ENCODE measurements at places on chromosomes 1 and 21. TPM values are rescaled to one million over a fixed set of nuclear protein-coding genes. Genes with fewer than 3 reads are reported as not detected.

Gene KRTAP20-1
- total RNA-seq = not detected

Gene OR2T35
- total RNA-seq = not detected

GRCh38 chr21:42435401-42435800 is 31.7 kb downstream of the UBASH3A start:
- H3K27me3 ChIP-seq = no peaks in the 10 kb centered on the region
- peak overlapping the region; percentile 48 for H3K27ac ChIP-seq
- no peak for DNase-seq
- H3K4me3 ChIP-seq = no peak overlapping the region

DNA sequence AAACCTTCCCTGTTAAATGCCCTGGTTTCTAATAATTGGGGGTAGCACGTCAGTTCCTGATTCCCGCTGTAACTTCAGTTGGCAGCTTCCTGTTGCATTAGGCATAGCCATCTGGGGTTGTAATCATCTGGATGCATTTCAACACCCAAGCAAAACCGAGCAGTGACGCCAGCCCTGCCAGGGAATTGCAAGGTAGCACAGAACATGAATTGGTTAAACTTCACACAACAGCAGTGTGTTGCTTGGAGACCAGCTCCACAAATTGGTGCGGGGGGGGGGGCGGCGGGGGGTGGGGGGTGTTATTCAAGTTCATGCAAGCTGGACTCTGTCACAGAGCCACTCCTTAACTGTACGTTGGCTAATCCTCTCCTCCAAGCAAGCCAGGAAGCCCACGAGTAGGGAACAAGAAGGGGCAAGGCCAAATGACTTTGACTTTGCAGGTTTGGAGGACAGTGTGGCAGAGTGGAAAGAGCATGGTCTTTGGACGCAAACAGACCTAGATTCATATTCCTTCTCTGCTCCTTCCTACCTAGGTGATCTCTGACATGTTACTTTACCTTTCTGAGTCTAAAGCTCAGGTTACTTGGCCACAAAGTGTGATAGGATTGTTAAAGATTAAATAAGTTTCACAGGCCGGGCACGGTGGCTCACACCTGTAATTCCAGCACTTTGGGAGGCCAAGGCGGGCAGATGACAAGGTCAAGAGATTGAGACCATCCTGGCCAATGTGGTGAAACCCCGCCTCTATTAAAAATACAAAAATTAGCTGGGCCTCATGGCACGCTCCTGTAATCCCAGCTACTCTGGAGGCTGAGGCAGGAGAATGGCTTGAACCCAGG is 4.7 kb downstream of the LAX1 start:
- H3K27me3 ChIP-seq = no peaks in the 10 kb centered on the region
- peaks cover 43% of the 10 kb centered on the region for H3K36me3 ChIP-seq
- H3K4me1 ChIP-seq = peaks cover 21% of the 10 kb centered on the region
- no peak overlapping the region for H3K4me3 ChIP-seq

DNA sequence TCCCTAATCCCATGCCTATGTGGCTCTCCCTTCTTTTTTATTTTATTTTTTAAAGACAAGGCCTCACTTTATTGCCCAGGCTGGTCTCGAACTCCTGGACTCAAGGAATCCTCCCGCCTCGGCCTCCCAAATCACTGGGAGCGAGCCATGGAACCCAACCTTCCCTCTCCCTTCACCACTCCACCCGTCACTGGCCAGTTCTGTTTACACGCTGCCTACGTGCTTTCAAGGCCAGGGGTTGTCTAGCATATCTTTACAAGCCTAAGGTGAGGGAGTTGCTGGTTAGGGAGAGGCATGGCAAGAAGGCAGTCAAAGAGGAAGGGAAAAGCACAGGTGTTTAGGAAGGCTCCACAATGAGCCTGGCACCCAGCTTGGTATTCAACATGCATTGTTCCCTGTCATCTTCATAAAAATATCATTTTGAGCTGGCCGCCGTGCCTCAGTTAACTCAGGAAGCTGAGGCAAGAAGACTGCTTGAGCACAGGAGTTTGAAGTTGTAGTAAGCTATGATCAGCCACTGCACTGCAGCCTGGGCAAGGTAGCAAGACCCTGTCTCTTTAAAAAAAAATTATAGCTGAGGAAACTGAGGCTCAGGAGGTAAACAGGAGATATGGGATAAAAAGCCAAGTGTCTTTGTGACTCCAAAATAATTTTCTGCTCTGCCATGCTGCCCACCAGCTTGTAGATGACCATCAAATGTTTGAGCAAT is 1.1 kb downstream of the RHBDL2 start:
- no peaks in the 10 kb centered on the region for H3K4me1 ChIP-seq
- H3K27me3 ChIP-seq = no peaks in the 10 kb centered on the region
- no peak overlapping the region for H3K27ac ChIP-seq
- no peaks in the 10 kb centered on the region for H3K36me3 ChIP-seq
- no peak overlapping the region for H3K4me3 ChIP-seq

Gene KIFAP3
- 12.8 TPM for total RNA-seq

Gene CRNN
- total RNA-seq = not detected

DNA sequence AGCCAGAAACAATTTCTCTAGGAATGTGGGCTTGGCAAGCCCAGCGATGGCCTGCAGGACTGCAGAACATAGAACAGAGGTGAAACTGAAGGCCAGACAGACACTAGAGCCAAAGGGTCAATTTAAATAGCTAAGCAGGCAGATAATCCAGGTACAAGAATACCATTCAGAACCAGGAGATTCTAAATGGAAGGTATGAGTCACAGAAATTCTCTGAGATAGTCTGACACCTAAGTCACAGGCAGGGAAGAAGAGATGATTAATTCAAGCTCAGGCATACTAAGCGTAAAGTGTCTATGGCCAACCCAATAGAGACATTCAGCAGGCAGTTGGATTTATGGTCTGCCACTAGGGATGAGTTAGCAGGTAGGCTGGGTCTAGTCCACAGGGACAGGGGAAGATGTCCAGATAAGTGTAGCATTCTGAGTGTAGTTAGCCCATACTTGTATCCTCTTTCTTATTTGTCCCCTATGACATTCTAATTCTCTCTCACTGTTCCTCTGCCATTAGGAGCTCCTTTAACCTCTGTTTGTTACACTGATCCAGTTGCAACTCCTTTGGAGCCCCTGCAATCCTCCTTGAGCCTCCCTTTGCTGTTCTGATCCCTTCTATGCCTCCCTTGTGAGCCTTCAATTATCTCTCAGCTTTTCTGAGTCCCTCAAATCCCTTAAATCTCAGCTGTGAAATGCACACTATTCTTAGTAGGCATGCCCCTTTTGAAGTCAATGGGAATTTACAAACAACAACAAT is 383.8 kb downstream of the LMO4 start:
- no peak for DNase-seq
- no peaks in the 10 kb centered on the region for H3K27me3 ChIP-seq
- H3K27ac ChIP-seq = no peak overlapping the region

GRCh38 chr1:207045453-207045852 is 5.6 kb downstream of the YOD1 start:
- DNase-seq = no peak
- peaks cover 26% of the 10 kb centered on the region for H3K36me3 ChIP-seq
- no peak overlapping the region for H3K4me3 ChIP-seq
- no peak overlapping the region for H3K27ac ChIP-seq
- peaks cover 12% of the 10 kb centered on the region for H3K4me1 ChIP-seq

Gene TCP10L
- total RNA-seq = not detected

DNA sequence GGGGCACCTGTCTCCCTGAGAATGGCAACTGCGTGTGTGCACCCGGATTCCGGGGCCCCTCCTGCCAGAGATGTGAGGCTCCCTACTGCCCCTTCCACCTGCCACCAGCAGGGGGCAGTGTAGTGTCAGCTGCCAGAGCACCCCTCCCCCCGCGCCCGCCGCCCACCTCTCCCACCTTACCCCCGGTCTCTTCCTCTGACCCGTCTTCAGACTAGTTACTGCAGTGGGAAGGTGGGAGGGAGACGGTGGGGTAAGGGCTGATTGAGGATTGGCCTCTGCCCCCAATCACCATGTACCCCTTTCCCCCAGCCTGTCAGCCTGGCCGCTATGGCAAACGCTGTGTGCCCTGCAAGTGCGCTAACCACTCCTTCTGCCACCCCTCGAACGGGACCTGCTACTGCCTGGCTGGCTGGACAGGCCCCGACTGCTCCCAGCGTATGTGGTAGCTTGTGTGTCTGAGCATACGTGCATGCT is 10.1 kb upstream of the LRRC71 start:
- H3K4me3 ChIP-seq = no peak overlapping the region
- H3K4me1 ChIP-seq = no peaks in the 10 kb centered on the region
- no peaks in the 10 kb centered on the region for H3K27me3 ChIP-seq
- peak; percentile 23 for DNase-seq
- H3K27ac ChIP-seq = no peak overlapping the region
- no peaks in the 10 kb centered on the region for H3K36me3 ChIP-seq

DNA sequence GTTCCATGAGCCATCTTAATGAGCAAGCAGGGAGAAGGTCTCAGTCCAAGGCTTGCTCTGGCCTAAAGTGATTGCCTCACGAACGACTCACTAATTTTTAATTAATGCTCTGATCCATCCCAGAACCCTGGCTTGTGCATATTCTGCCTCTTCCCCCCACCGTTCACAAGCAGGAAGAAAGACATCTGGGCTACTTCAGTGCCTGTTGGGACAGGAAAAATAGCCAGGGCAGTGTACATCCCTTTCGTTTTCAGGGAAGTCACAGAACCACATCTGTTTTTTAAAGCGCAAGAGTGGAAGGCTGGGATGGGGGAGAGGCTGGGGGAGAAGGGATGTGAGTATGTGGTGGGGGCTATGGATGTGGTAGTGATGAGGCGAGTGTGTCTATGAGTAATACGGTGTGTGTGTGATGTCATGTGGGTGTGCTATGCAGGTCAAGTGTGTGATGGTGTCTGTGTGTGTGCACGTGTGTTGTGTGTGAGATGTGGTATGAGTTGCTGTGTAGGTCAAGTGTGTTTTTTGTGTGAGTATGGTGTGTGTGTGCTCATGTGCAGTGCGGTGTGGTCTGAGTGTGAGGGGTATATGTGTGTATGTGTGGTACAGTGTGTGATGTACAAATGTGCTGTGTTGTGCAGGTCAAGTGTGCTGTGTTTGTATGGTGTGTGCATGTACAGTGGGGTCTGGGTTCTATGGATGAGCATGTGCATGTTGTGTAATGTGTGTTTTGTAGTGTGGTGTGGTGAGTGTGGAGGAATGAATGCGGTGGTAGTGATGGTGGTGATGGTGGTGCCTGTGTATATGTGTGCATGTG is 64.9 kb upstream of the SYT6 start:
- H3K27ac ChIP-seq = no peak overlapping the region
- no peaks in the 10 kb centered on the region for H3K36me3 ChIP-seq
- H3K4me1 ChIP-seq = no peaks in the 10 kb centered on the region
- no peak for DNase-seq

DNA sequence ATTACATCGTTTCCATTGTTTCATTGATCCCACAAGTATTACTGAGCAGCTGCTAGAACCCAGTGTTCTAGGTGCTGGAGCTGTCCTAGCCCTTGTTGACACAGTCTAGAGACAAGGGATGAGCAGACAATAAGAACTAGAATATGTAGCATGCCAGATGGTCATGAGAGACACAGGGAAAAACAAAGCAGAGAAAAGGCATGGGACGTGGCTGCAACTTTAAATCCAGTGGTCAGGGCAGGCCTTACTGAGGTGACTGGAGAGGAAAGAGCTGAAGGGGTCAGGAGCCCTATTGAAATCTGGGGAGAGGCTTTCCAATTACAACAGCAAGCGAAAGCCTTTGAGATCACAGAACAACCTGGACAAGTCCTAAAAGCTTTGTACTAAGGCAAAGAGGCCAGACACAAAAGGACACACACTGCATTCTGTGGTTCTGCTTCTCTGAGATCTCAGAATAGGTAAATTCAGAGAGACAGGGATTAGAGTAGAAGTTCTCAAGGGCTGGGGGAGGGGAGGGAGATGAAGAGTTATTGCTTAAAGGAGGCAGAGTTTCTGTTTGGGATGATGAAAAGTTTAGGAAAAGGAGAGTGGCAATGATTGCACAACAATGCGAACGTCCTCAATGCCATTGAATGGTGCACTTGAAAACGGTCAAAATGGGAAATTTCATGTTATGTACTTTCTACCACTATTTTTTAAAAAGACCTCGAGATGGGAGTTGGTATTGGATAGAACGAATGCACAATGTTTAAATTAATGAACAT is 467.4 kb upstream of the VAMP3 start:
- H3K36me3 ChIP-seq = no peaks in the 10 kb centered on the region
- H3K4me3 ChIP-seq = no peak overlapping the region
- H3K27me3 ChIP-seq = no peaks in the 10 kb centered on the region
- no peak overlapping the region for H3K27ac ChIP-seq
- no peaks in the 10 kb centered on the region for H3K4me1 ChIP-seq

Gene FAM78B
- not detected for total RNA-seq

DNA sequence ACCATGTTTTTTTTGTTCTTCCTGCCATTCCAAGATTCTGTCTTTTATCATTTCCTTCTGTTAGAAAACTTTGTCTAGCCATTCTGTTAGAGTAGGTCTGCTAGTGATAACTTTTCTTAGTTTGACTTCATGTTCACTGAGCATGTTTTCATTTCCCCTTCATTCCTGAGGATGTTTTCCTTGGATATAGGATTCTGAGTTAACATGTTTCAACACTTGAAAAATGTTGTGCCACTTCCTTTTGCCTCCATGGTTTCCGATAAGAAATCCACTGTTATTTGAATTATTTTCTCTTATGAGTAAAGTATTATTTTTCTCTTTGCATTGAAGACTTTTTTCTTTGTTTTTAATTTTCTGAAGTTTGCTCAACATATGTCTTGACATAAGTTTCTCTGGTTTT is 66.7 kb downstream of the ATP1A1 start:
- H3K27me3 ChIP-seq = no peaks in the 10 kb centered on the region
- H3K36me3 ChIP-seq = no peaks in the 10 kb centered on the region
- no peak overlapping the region for H3K4me3 ChIP-seq
- DNase-seq = no peak

- no peak for DNase-seq
- H3K4me3 ChIP-seq = no peak overlapping the region
- H3K27ac ChIP-seq = no peak overlapping the region
- H3K36me3 ChIP-seq = no peaks in the 10 kb centered on the region
- H3K4me1 ChIP-seq = no peaks in the 10 kb centered on the region
Observed at GRCh38 chr1:162629651-162630050, 2.6 kb upstream of the DDR2 start.

- no peaks in the 10 kb centered on the region for H3K36me3 ChIP-seq
- peaks cover 19% of the 10 kb centered on the region for H3K4me1 ChIP-seq
- H3K27me3 ChIP-seq = no peaks in the 10 kb centered on the region
- no peak for DNase-seq
Observed at GRCh38 chr1:232596666-232597303, 33.1 kb downstream of the SIPA1L2 start.

DNA sequence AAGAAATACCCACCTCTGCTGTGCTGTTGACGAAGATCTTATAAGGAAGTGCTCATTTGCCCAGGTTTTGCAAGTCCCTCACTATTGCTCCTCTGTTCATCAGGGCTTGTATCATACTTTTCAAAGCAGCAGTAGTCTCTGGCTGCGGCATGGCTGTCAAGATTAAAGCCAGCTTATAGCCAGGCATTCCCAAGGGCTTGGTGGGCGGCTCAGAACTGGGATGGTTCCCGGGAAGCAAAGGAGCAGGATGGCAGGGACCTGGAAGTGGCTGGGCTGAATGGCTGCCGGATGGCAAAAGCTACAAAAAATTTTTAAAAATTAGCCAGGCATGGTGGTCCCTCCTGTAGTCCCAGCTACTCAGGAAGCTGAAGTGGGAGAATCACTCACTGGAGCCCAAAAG is 16.7 kb upstream of the SH3BGRL3 start:
- DNase-seq = no peak
- H3K4me1 ChIP-seq = no peaks in the 10 kb centered on the region
- H3K27me3 ChIP-seq = no peaks in the 10 kb centered on the region
- peaks cover 60% of the 10 kb centered on the region for H3K36me3 ChIP-seq

Gene NBPF6
- not detected for total RNA-seq

GRCh38 chr21:37575580-37575979 is 209.0 kb downstream of the DYRK1A start:
- H3K27ac ChIP-seq = no peak overlapping the region
- DNase-seq = no peak
- H3K4me3 ChIP-seq = no peak overlapping the region
- no peaks in the 10 kb centered on the region for H3K36me3 ChIP-seq

GRCh38 chr21:17231124-17231523 is 281.7 kb upstream of the CXADR start:
- H3K4me1 ChIP-seq = no peaks in the 10 kb centered on the region
- H3K4me3 ChIP-seq = no peak overlapping the region
- no peak for DNase-seq
- H3K36me3 ChIP-seq = no peaks in the 10 kb centered on the region
